Stimulated activated naive CD8-positive, alpha-beta T cell treated with anti-CD3 and anti-CD28 coated beads, Interleukin-15, Interleukin-2, amounts not matched to agents 100 U/mL and 50 U/mL, for 24 hours (primary cell): ENCODE measurements at places on chromosomes 2 and 18.

GRCh38 chr2:23626701-23627230 lies 241.8 kb downstream of the KLHL29 start:
- no peak for DNase-seq

DNA sequence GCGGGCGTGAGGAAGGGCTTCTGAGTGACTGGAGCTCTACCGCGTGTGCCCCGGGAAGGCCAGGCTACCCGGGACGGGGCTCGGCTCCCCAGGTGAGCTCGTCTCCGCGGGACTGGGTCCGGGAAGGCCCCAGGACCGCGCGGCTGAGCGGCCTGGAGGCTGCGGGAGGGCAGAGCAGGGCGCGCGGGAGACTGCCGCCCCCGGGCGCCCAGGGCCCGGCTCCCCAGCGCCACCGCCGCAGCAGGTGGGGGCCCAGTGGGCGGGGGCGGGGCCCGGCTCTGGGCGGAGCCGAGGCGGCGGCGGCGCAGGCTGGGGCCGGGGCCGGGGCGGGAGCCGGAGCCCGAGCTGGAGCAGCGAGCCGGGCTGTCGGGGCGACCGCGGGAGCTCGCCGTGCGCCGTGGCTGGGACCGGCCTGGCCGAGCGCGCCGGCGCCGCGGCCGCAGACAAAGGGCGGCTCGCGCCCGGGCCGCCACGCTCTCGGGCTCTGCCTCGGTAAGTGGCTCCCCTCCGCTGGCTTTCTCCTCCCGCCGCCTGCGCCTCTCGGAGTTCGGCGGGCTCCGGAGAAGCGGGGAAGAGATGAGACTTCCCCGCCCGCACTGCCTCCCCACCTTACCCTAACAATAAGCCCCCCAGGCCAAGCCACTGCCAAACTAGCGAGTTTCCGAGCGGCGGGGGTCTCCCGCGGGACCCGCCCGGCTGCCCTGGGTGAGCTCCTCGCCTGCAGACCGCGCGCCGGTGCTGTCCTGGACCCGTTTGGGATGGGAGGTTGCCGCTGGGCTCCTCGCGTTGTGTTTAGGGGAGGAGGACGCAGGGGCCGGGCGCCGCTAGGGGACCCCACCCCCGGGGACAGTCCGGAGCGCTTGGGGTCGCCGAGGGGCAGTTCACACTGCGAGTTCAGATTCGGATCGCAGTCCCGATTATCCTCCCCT lies at the start of gene MAPK4:
TSS of gene MAPK4 (plus strand) at position 336 of the 929 bp plus-strand sequence. CDS start 103,872 bp downstream, outside the sequence.
- DNase-seq = peak; percentile 21

DNA sequence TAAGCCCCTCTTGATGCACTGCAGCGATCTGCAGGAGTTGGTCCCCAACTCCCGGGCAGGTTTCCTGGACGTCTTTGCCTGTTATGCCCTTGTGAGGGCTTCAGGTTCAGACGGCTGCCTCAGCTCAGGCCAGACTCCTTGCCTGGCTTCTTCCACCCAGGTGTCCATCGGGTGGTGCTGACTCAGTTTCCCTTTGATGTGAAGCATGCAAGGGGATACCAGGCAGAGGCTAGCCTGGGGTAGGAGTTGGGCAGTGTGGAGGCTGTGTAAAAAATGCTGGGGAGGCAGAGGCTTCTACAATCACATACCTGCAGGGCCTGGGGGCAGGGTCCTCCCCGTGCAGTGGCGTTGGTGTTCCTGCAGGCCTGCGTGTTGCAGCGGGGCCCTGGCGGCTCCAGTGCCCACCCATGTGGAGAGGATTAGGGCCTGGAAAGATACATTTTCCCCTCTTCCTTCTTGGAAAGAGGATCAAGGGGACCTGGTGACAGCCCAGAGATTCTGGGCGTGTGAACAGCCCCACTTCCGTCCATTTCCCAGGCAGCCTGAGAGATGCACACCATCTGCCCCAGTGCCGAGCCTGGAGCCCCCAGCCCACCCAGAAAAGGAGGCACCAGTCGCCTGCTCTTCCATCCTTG lies 338.3 kb downstream of the DYSF start:
- no peak for DNase-seq

GRCh38 chr2:187477051-187477450 lies 29.0 kb upstream of the CALCRL start:
- no peak for DNase-seq

DNA sequence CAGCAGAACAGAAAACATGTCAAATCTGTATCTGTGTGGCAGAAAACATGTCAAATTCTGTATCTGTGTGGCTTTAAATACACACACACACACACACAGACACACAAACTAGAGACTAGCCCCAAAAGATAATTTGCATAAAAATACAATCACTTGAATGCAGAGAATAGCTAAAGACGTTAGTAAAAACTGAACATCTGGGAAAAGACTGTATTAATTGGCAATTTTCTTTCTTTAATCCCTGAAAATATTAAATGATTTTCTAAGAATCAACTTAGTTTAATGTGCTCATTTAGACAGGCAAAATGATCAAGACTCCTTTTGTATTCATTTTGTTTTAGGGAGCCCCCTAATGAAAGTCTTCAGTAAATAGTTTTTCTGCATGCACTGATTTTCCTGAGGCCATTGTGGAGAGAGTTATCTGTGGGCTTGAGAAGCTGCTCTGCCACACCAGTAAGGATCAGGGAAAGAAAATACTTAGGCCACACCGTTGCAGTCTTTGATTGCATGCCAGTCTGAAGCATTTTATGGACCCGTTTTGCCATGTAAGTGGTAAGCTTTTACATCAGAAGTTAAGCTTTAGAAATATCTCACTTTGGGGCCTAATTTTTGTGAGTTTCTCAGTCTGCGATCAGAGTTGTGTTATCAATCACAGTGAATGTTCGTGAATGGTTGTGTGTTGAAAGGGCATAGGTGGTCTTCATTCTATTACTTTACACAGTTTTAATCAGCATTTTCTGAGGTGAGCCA lies 2.2 kb downstream of the SPATS2L start:
- no peak for DNase-seq

GRCh38 chr2:14520385-14520945 lies 112.1 kb upstream of the LRATD1 start:
- no peak for DNase-seq

GRCh38 chr2:101418460-101419095 lies 31.3 kb upstream of the CREG2 start:
- DNase-seq = no peak

- DNase-seq = no peak
Measured at GRCh38 chr18:23336101-23336500, 117.0 kb upstream of the RIOK3 start.

- DNase-seq = no peak
Measured at GRCh38 chr2:58350484-58350883, 109.4 kb upstream of the FANCL start.

DNA sequence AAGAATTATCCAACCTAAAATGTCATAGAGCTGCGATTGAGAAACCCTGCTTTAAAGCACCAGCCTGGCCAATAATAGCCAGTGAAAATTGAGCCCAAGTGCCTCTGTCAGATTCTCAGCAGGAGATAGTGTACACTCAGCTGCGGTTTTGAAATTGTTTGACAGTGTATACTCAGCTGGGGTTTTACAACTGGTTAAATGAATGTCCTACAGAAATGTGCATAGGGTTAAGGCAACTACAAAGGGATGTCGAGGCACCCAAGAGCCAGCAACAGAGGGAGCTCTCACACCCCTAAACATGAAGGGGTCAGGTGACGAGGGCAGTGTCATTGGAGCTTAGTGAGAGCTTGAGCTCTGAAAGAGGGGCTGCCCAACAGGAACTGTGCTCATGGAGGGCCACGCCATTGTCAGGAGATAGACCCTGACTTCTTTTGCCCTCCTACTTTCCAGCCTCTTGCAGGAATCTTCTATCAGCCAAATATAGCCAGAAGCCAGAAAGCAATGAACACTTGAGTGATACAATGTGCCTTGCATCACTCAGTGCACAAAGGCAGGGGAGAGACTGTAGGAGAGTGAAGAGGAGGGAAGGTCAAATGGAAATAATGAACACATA lies 15.1 kb downstream of the ACTG2 start:
- peak; percentile 52 for DNase-seq

GRCh38 chr2:68469935-68470334 lies 2.5 kb downstream of the APLF start:
- no peak for DNase-seq

- DNase-seq = no peak
Measured at GRCh38 chr2:120423167-120423943, 77.4 kb downstream of the INHBB start.

DNA sequence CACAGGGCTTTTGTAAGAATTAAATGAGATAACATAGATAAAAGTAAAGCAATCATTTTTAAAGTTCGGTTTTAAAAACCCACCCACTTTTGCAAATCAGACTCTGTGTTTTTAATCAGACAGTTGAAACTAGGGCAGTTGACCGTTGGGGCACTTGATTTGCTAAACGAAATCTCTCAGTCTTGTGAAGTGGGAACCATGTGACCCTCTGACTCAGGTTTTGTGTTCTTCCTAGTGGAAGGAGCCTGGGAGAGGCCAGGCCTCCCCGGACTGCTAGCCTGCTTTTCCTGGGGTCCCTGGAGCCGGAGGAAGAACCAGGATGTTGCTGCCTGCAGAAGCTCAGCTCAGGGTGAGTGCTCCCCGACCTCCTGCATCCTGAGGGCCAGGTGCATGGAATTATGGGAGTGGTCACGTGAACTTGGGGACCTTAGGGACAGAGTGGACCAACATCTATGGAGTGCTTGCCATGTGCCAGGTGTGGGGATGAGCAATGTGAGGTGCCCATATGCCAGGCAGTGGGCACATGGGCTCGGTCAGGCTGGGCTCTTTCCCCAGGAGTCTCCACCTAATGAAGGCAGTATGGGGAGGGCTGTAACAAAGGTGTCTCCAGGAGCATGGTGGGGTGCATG lies 3.9 kb downstream of the C2orf72 start:
- DNase-seq = no peak

- no peak for DNase-seq
Measured at GRCh38 chr2:16368328-16368727, 297.3 kb downstream of the CYRIA start.

- DNase-seq = no peak
Measured at GRCh38 chr2:47299555-47299954, 103.4 kb upstream of the MSH2 start.

- DNase-seq = no peak
Measured at GRCh38 chr2:108034843-108035242, 48.5 kb downstream of the SLC5A7 start.
